ENCODE measurements at places on chromosomes 11 and 22.

DNA sequence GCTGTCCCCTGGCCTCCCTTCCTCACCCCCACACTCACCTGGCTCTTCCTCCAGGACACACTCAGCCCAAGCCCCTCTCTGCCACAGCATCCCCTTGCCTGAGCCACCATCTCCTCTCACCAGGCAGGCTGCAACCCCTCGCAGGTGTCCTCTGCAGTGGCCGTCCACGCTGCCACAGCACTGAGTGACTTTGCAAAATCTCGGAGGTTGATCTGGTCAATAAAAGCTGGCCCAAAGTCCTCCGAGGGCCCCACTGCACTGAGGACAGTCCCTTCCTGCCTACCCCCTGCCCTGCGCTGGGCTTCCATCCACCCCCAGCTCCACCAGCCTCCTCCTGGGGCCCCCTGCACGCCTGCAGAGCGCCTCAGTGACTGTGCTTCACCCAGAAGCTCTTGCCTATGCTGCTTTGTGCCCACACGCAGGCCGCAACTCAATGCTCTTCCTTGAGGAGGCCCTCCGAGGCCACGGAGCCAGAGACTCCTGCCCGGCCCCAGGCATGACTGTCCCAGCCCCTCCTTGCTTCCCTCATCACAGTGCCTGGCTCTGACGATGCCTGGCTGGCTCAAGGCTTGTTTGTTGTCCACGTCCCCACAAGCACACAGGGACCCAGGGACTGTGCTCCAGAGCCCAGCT is 30.8 kb upstream of the SLC22A12 start:
- DNase-seq: no peak

DNA sequence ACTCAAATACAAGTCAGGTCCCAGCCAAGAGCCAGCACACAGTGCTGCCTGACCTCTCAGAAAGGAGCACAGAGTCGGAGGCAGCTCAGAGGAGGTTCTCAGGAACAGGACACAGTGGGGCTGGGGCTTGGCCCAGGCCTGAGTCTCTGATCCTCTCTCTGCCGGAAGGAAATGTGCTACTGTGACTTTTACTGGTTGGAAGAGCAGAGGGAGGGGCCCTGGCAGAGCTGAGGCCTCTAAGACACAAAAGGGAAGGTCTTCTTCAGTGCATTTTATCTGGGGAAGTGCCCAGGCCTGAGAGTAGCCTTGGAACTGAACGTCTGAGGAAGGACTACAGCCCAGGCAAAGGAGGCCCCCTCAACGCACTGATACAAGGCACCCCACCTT is 16.2 kb upstream of the CASTOR1 start:
- DNase-seq: no peak

DNA sequence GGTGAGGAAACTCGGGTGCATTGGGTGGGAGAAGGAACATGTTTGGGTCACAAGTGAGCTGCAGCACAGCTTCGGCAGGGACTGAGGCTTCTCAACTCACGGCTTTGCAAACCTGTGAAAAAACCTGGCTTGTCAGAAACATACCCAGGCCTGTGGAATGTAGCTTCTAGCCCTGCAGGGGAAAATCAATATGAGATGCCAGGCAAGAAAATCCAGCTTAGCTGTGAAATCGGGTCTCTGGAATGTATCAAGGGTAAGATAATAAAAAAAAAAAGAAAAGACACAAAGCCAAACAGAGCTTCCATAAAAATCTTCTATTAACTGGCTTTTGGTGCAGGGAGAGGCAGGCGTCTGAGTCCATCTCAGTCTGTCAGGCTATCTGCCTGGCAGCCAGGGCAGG is 28.5 kb downstream of the UQCR10 start:
- no peak for DNase-seq

- DNase-seq: peak; percentile 26
These were observed 33.1 kb downstream of the DDX10 start for GRCh38 chr11:108697872-108698473.

DNA sequence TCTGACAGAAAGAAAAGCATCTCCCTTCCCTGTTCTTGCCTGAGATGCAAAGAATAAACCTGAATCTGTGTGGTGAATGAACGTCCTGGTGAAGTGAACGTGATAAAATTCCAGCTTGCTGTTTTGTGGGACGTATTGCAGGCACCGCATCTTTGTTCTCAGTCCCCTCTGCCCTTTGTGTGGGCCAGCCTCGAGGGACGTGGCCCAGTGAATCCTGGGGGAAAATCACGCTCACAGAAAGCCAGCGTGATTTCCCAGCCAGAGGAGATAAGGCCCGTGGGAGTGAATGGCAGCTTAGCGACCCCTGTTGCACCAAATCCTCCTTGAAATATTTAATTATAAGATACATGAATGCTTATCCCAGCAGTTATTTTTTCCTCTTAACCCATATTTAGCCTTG is 129.1 kb downstream of the COMMD9 start:
- DNase-seq: no peak

GRCh38 chr11:69293819-69294505 is at the start of gene MYEOV:
Gene MYEOV (plus strand): TSS chr11:69294155. CDS start chr11:69295355, 1,200 bp downstream.
- no peak for DNase-seq

- DNase-seq: no peak
These were observed 420.6 kb upstream of the CNTN5 start for GRCh38 chr11:98600103-98600502.
